ENCODE measurements at places on chromosomes 1 and 21.

DNA sequence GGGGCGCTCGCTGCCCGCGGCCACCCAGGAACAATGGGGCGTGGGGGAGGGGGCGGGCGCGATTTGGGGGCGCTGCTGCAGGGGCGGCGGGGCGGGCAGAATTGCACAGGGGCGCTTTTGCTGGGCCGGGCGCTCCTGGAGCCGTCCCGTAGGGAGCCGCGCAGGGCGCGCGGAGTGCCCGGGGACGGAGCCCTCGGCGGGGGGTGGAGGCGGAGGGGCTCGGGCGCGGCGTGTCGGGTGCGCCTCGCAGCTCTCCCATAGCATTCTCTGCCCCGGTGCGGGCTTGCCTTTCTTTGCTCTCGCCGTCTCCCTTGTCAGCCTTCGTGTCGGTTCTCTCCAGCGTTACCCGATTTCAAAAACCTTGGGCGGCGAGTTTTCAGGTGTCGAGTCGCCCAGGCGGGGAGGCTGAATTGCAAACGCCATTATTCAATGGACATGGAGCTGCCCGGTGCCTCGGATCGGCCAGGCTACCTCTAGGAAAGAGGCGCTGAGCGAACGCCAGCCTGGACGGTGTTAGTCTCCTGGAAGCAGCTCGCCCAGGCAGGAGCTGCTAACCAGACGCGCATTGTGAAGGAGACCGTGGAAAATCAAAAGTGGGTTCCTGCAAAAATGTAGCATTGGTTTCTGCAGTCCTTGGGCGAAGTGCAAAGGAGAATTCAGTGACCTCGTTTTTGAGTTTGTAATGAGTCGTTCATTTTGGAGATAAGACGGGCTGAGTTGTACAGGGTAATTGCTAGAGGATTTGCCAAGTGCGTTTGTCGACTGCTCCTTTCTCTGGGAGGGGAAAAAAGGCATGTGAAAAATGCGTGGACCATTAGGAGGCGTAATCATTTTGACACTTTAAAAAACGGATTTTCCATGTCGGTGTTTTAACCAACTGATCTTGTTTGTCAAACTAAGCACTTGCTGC, 626 bp downstream of the CXADR start:
- DNase-seq: peak; percentile 48

DNA sequence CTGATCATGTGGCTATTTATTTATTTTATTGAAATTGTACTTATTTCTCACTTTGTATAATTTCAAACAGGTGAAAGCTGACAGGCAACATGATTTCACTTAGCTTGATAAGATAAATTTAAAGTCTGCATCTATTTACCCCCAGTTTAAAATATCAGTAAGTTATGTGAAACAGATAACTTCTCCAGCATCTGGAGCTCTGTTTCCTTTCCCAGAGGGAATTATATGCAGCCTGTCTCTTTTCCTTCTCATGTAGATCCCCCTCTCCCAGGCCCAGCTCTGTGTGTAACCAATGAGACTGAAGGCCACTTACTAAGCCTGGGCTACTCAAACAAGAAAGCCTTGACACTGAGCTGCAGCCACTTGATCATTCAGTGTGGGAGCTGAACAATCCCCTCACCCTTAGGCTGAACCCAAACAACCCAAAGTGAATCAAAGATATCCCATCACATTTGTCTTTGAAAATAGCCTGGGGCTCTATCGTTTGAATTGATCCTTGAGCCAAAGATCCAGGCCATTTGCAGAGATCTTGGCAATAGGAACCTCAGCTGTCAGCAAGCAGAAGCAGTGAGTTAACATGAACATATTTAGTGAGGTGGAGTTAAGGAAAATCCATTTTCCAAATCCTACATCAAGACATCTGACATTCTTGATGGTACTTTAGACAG, 383.9 kb downstream of the TGFB2 start:
- no peak for DNase-seq

GRCh38 chr1:187047298-187047697, 218.5 kb downstream of the PLA2G4A start:
- DNase-seq: no peak

- no peak for DNase-seq
Measured at GRCh38 chr1:178496410-178497135, at the start of gene CLEC20A. CLEC20A (minus strand) TSS chr1:178496964; CDS start chr1:178496939, 25 bp downstream.

DNA sequence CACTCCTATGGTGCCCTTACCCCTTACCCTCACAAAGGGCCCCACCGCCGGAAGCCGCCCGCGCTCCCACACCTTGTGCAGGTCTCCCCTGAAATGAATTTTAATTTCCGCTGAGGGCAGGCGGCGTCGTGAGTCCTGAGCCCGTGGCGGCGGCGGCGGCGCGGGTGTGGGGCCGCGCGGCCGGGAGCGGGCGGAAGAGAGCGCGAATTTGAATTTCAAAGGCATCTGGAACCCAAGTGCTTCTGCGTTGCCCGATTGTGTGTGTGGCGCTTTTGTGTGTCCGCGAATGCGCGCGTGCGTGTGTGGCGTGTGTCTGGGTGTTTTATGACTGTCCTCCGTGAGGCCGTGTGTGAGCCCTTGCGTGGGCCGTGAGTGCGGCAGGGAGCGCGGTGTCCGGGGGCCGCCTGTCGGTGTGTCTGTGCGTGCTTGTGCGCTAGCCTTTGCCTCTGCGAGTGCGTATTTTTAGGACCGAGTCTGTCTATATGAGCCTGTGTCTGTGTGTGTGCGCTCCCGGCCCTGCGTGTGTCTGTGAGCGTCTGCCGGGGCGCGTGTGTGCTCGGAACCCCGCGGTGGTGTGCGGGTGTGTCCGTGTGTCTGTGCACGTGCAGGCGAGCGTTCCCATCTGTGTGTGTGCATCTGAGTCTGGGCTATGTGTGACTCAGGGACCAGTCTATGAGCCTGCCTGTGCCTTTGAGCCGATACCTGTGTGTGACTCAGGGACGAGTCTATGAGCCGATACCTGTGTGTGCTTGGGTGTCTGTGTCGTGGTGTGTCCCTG, 7.9 kb upstream of the ADGRB2 start:
- no peak for DNase-seq

DNA sequence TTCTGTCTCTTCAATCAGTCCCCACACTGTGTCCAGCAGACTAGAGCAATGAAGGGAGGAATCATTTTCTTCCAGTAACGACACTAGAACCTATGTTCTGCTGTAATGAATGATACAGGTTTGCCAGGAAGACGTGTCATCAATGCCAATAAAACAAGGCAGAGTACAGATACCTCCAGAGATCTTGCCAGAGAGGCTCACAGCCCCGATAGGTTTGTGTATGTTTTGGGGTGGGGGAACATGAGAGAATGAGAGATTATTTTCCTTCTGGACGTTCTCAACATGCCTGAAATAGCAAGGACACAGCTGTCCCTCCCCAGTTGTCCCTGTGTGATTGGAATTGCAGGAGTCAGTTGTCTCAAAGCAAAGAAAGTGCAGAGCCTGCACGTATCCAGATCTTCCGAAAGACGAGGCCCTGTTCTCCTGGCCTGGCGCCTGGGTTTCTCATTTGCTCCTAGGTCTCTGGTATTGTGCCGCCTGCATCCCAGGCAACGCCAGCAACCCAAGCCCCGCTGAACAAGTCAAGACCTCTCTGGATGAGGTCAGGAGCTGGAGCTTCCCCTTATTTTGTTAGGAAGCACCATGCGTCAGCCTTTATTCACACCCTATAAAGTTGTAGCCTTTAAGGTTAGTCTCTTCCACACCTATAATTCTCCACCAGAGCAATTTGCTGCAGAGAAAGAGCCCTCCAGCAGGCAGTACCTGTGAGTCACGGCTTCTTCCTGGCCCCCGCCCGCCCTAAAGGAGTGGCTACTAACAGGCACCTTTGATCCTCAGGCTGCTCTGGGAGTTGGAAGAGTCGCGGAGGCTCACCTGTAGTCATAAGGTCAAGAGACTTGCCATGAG, 130.5 kb downstream of the TOMM20 start:
- peak; percentile 45 for DNase-seq

- peak; percentile 19 for DNase-seq
Measured at GRCh38 chr1:101587741-101588140, 350.9 kb downstream of the S1PR1 start.

DNA sequence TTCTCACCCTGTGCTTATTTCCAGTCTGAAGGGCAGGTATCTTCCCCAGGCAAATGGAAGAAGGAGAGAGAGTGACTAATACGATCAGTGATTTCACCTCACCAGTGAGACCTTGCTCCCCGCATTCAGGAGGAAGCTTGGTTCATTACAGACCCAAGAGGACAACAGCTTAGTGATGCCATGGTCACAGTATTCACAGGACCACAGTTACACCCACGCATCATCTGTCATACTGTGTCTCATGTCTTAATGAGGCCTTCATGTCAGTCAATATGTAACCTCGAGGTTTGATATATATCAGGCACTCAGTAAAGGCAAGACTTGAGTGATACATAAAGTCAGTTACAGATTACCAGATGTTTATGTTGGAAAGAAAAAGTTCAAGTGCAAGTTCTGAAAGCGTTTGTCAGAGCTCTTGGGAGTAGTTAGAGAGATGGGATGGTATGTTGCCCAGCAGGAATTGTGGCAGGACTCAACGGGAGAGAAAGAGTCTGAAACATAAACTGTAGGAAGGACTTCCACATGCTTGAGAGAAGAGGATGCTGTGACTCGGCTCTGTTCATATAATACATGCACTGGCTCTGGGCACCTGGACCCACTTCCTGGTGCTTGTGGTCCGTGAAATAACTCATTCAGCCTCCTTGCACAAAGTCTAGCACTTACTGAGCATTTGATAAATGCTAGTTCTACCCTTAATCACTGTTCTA, 33.3 kb downstream of the GNPAT start:
- no peak for DNase-seq

GRCh38 chr21:44614961-44615391, 3.1 kb downstream of the KRTAP10-8 start:
- DNase-seq: no peak

GRCh38 chr1:188904201-188904600, 1573.5 kb downstream of the BRINP3 start:
- DNase-seq: no peak

GRCh38 chr21:34298534-34299167, 65.2 kb upstream of the KCNE2 start:
- DNase-seq: no peak

GRCh38 chr1:234917495-234918180, 211.0 kb downstream of the TOMM20 start:
- DNase-seq: no peak

DNA sequence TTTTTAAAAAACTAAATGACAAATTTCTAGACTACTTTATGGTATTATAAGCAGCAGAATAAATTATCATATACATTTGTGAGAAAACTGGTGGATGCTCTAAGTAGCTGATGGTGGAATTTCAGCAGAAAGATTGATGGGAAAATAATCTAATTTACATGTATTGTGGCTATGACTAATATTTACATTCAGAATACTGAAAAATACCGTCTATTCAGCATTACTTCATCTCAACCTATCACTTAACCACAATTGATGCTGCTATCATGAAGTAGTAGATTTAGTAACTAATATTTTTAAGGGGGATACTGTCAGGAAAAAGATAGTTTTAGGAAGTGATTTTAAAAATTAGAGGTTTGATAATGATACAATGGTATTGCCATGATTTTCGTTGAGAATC, 137.9 kb downstream of the IFI44 start:
- no peak for DNase-seq

- no peak for DNase-seq
Measured at GRCh38 chr1:239254999-239255398, 131.4 kb upstream of the CHRM3 start.

DNA sequence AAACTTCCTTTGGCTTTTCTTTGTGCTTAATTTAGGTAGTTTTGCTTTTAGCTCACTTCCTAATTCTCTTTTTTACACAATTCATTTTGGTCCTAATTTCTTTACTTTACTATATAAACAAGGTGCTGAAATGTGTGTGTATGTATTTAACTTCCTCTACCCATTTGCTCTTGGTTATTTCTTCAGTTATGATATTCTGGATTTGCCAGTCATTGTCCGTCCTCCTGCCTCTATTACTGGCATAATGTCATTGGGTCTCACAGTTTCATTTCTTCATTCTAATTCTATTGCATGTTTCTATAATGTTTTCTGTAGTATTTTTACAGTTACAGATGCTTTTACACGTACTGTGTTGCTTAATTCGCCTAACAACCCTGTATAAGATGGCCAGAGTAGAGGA, 96.2 kb downstream of the ZMYM4 start:
- DNase-seq: no peak

DNA sequence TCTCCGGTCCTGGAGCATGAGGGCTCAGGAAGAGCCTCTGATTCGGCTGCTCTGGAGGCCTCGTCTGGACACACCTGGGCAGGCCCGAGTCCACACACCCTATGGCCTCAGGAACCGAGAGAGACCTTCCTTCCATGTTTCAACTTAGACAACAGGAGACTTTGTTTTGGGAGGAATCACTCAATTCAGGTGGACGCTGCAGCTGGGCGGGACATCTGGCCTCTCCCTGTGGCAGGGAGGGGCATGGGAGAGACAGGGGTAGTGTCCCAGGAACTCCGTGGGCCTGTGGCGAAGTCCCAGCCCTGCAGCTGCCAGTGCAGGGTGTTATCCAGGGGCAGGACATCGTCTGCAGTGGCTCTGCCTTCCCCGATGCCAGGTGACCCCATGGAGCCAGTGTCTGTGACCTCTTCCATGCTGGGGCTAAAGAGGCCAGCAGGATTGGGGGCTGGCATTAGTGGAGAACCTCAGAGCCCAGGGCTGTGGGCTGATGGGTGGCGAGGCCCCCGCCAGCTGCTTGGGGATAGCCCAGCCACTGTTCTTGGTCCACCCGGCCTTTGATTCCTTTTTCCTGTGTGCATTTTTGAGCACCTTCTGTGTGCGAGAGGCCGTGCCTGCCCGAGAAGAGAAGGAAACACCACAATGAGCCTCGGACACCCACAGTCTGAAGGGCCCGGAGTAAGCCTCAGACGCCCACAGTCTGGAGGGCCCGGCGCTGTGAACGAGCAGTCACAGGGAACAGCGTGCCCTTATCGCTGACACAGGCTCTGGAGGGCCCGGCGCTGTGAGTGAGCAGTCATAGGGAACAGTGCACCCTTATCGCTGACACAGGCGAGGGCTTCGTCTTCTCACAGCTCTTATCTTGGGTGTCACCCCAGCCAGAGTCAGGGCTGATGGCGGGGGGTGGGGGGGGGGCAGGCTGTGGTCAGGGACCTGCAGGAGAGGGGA, 6.2 kb downstream of the COL18A1 start:
- peak; percentile 73 for DNase-seq

DNA sequence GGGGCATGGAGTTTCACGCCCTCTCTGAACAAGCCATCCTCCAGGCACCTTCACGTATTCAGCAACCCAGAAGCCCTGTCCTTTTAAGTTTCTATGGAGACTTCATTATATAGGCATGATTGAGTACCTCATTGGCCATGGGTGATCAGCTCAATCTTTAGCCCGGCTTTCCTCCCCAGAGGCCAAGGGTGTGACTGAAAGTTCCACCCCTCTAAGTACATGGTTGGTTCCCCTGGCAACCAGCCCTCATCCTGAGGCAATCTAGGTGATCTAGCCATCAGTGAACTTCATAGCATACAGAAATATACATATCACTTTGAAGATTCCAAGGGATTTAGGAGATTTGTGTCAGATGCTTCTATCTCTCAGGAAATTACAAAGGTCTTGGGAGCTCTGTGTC, 21.3 kb upstream of the DHX9 start:
- no peak for DNase-seq

- no peak for DNase-seq
Measured at GRCh38 chr1:17412093-17412870, 27.2 kb downstream of the RCC2 start.

DNA sequence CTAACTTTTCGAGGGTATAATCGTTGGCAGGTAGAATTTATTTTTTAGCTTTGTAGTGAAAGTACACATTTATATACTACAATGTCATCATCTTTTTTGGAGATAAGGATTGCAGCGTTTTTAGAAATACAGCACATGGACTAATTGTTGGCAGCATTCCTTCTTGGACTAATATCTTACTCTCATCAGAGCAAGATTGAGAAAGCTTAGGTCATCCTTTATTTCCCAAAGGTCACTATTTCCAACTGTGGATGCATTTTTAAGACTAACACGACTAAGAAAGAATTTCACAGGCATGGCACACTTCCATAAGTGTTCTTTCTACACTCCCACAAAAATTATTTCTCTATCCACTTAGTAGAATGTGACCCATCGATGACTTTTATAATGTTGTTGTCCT, 732.3 kb downstream of the NCAM2 start:
- DNase-seq: no peak

Data from BE2C (cell line).